ENCODE measurements at places on chromosomes 16 and 17.

GRCh38 chr16:15034266-15035162, 21.4 kb downstream of the NTAN1 start:
- DNase-seq = no peak

DNA sequence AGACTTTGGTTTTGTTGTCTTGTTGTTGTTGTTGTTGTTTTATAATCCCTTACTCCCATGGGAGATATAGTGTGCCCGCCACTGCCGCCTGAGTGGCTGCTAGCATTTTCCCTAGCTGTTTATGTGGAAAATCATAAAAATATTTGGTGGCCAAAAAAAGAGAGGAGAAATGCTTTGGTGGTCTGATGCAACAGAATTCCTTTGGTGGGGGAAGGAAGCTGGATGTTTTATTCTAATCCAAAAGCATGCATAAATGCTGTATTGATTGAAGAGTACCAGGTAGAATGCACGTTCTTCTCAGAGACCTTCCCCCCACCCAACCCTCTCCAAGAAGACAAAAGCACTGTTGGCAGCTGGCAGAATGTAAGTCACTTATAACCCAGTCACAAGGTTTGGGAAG, 93.2 kb downstream of the C17orf67 start:
- DNase-seq = no peak

DNA sequence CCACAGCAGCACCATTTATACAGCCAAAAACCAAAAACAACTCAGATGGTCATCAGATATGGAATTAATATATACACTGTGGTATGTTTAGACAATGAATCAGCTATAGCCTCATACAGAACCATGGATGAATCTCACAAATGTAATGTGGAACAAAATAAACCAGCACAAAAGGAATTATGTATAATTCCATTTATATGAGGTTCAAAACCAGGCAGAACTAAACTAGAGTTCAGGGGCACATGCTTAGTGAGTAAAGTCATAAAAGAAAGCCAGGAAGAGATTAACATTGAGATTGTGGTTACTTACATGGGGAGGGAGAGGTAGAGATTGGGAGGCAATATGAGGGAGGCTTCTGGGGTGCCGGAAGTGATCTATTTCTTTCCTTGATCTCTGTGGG, 231.1 kb downstream of the COPRS start:
- DNase-seq = no peak

DNA sequence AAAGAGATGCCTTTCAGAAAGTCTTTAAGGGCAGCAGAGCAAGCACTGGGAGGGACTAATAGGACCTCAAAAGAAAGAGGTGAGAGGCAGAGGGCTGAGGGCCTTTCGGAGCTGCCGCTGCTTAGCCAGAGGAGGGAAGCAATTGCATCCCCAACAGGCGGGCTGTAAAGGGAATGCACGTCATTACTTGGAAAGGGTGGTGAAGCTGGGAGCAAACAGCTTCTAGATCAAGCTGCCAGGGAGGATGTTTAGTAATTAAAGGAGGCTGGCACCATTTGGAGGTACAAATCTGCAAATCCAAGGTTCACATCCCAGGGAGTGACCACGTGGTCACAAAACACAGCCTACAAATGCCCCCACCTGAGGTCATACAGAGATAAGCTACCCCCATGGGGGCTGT, 429.0 kb upstream of the RBFOX1 start:
- DNase-seq = no peak

DNA sequence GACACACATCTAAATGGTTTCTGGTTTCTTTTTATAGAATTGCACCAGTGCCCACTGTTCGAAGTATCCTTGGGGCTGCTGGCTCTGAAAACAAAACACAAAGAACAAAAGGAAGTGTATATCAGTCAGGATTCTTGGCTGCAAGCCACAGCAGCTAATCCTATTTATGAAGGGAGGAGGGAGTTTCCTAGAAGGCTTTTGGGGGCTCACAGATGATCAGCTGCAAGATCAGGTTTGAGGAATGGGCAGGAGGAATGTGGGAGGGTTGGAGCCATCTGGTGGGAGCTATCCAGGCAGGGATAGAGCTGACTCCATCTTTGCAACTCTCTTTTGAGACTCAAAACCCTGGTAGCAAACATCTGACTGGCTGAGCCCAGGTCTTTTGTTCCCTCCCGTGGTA, 118.3 kb upstream of the EEF2KMT start:
- no peak for DNase-seq

GRCh38 chr16:55555436-55555835, 11.0 kb upstream of the CAPNS2 start:
- DNase-seq = no peak

GRCh38 chr17:27977751-27978688, 64.5 kb upstream of the NLK start:
- no peak for DNase-seq

GRCh38 chr17:36705874-36706731, 104.7 kb downstream of the MRM1 start:
- DNase-seq = no peak

DNA sequence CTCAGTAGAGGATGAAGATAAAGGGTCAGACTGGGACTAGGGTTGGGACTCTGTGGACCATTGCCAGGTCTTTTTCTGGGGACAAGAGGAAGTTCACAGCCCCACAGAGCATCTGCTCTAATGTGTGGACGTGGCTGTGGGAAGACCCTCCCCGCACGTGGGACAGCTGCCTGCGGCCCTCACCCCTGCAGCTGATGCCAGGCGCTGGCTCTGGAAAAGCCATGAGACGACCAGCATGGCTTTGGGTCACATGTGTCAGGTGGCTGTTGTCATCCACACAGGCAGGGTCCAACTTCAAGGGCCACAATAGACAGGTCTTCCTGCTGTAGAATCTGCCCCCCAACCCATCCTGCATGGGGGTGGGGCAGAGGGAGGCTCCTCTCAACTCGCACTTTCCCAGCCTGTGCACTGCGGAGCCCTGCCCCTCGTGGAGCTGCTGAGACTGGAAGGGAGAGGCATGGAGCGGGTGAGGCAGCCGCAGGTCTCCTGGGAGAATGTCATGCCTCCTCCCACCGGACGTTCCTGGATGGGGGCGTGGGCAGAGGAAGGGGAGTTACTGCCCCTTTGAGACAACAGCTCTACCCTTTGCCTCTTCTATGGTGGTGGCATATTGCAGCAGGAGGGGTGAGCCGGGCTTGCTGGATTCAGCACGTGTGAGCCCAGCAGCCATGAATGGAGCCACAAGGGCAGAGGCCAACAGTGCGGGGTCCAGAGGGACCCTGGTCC, 53.4 kb downstream of the PIMREG start:
- DNase-seq = no peak

- no peak for DNase-seq
These were observed 413.1 kb upstream of the MON1B start for GRCh38 chr16:76777721-76778465.

- DNase-seq = no peak
These were observed 6.3 kb upstream of the HOXB2 start for GRCh38 chr17:48551214-48551555.

DNA sequence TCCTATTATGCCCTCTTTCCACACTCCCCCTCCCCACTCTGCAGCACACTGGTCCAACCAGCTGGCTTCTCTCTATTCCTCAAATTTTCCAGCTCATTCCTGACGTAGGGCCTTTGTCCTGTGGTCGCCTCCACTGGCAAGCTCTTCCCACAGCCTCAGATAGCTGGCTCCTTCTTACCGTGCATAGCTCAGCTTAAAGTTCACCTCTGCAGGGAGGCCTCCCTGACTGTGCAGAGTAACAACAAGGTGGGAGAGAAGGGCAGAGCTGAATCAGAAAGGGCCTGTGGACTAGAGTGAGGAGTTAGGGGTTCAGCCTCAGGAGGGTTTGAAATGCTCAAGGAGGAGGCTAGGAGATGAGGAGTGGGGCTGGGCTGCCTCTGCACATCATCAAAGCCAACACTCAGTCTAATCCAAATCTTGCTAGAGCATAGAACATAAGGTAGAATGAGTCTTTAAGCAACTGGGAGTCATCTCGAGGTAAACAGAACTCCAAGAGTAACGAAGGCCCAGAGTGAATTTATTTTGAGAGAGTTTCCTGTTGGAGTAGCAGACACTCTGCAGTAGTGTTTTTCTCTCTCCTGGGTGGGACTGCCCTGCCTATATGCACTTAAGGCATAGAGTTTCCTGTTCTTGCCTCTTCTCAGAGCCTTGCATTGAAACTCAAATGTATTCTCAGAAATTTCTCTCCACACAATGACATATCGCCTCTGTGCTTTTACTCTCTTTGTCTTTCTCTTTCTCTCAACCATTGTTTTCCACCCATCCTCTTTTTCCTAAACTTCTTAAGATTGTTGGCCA, 19.4 kb downstream of the SPPL2C start:
- DNase-seq = no peak
